ENCODE measurements at places on chromosomes 7 and 10. TPM values are rescaled to one million over a fixed set of nuclear protein-coding genes. Genes with fewer than 3 reads are reported as not detected.

GRCh38 chr10:75209921-75210281 lies 695 bp upstream of the VDAC2 start:
- DNase-seq = peak; percentile 96

Gene CCDC172
- not detected for total RNA-seq

DNA sequence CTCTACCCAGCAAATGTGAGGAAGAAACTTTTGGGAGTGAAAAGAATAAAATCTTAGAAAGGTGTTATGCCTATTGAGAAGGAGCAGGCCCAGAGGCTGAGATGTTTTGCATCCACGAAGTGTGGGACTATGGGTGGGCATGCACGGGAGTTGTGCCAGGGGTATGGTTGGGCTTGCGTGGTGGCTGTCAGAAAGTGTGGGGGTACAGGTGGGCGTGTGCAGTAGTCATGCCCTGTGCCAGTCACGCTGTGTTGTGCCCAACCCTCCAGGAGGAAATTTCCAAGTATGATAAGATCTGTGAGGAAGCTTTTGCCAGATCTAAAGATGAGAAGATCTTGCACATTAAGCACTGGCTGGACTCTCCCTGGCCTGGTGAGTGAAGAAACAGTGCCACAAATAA lies 52.9 kb upstream of the ZMIZ2 start:
- DNase-seq = peak; percentile 23

Gene BLNK
- 4.1 TPM for total RNA-seq

DNA sequence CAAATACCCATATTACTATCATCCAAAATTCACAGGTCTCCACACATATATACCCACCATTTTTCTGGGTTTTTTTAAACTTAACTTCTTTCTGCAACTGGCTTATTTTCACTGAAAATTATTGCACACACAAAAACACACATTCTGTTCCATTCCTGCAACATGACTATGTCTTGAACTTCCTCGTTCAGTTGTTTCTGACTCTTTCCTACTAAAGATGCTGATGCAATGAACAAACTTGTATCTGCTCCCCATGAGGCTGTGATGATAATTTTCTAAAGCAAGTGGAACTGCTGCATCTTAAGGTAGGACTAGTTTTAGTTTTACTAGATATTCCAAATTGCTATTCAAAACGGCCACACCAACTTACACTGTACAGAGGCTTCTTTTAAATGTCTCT lies 77.7 kb downstream of the OSBPL3 start:
- DNase-seq = no peak

DNA sequence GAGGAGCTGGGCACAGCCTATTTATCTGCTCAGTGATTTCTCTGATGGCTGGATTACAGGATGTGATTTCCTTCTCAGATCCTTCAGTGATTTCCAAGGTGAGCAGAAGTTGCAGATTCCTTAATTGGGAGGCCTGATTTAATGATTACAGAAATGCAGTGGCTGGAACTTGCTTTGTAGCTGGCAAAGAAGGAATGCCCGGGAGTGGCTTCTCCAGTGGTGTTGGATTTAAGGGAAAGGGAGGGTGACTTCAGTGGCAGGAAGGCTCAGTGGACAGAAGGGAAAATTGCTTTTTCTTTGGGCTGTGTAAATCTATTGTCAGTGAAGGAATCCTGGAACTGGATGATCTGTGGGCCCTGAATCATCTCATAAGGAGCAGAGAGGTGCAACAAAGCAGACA lies 5.1 kb downstream of the SORCS3 start:
- DNase-seq = no peak

- no peak for DNase-seq
These were observed 27.3 kb upstream of the SAMD8 start for GRCh38 chr10:75083972-75084833.

DNA sequence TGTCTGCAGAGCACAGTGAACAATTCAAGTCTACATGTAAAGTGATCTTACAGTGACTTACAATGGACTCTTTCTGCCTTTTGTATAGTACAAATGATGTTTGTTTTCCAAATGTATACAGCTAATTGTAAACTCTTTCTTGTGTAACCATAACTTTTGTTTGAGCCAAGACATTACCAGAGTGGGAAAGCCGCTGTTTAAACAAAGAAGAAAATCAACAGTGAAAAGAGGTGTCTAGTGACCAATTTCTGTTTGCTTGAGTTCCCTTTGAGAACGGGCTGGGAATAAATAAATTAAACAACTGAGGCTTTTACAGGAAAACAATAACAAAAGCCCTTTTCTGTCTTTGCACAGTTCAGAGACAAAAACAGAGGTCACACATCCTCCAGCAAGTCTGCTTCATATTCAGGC lies 1163.4 kb downstream of the CNTNAP2 start:
- no peak for DNase-seq

DNA sequence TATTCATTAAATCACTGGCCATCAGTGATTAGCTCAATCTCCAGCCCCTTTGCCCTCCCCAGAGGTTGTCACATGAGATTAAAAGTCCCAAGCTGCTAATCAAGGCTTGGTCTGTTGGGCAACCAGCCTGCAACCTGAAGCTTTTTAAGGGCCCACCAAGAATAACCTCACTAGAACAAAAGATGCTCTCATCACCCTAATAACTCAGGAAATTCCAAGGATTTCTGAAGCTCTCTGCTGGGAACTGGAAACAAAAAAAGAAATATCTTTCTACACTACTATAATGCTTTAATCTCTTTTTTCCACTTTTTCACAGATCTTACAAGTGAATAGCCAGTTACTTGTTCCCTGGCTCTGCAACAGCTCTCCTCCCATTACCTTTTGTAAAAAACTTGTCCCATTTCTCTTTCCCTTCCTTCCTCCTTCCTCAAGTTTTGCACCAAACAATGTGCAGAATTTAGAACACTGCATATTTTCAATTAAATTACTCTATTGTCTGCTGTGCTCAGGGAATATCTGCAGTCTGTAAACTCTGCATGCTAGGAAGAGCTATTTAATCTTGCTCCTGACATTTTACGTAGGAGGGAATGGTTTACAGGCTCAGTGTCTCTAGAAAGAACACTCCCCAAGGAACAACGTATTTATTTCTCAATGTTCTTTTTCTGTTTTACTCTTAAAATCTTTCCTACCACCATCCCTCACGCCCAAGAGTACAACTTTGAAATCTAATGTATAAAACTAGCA lies 169.1 kb downstream of the IMMP2L start:
- DNase-seq = no peak

Gene CALHM3
- not detected for total RNA-seq

DNA sequence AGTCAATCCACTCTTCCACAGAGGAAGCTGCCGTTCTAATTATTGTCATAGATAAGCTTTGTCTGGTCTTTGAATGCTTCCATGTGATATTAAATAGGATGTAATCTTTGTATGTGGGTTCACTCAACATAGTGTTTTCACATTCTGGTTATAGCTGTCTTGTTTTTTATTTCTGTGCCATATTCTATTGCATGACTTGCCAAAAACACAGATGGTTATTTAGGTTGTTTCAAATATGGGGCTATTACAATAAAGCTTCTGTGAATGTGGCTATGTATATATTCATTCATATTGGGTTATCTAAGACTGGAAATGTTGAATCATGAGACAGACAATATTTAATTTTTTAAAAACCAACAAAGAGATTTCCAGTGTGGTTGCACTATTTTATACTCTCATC lies 1109.3 kb upstream of the LRRTM3 start:
- no peak for DNase-seq

Gene NUPR2
- total RNA-seq = not detected

Gene CCL24
- total RNA-seq = not detected

- no peak for DNase-seq
These were observed 320.1 kb upstream of the NFE2L3 start for GRCh38 chr7:25831831-25832411.

Gene ANKRD16
- 3.6 TPM for total RNA-seq

DNA sequence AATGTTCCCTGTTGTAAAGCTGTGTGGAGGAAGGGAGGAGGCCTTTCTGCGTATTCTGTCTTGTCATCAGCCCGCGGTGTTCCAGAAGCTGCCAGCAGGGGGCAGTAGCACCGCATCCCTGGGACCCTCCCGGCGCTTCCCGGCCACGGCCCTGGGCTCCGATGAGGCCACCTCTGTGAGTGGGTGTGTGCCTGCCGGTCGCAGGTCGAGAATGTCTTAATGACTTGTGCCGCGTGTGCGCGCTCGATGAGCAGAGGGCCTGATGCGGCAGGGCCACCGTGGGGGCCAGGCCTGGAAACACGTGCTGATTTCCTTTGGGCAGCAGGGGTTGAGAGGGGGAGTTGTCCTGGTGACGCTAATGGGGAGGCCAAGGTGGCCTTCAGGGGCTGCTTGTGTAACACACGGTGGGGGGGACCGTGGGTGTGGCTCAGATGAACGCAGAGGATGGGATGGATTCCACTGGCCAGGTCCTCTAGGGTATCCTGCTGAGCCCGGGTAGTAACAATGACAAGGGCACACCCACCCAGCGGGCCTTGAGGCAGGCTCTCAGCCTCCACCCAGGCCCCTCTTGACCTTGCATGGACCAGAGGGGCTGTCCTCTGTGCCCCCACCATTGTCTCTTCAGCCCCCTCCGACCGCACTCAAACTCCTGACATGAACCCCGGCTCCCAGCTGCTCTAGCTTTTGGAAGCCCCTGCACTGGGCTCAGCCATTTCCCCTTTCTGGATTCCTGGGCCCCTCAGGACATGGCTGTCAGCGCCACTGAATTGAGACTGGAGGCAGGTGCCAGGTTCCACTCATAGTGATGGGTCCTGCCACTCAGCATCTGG lies 135.9 kb upstream of the PODXL start:
- DNase-seq = peak; percentile 87

Gene FAM25A
- total RNA-seq = not detected

Gene MYL10
- total RNA-seq = not detected

Gene SYT15B
- total RNA-seq = 2.9 TPM

Gene TLL2
- total RNA-seq = not detected

DNA sequence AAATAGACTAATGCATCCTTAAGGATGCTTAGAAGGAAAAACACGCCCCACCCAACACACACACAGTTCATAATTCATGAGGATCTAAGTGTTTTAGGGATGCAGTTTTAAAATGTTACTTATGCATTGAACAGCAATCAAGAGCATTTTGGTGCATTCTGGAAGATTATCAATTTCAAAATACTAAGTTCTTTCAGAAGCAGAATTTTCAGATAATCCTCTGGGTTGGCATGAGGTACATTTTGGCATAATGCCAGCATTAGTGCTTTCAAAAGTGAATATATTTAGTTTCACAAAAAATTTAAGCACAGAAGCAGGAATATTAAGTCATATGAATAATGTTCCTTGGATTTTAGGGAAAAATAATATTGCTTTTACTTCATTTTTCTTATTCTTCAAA lies 937.1 kb downstream of the REEP3 start:
- no peak for DNase-seq

DNA sequence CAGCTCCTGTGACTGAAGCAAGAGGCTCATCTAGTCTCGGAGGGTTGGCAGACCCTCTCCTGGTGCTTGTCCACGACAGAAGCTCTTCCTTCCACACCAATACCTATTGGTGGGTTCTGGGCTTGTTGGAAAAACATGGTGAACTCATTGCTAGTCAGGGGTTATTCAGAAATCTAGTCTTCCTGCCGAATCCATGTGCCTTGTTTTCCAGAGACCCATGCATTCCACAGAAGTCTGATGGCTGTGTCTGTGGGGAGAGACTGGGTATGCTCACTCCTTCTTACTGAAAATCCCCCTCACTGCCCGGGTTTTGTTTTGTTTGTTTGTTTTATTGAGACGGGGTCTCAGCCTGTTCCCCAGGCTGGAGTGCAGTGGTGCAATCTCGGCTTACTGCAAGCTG lies 138.3 kb downstream of the DNAJB6 start:
- no peak for DNase-seq

DNA sequence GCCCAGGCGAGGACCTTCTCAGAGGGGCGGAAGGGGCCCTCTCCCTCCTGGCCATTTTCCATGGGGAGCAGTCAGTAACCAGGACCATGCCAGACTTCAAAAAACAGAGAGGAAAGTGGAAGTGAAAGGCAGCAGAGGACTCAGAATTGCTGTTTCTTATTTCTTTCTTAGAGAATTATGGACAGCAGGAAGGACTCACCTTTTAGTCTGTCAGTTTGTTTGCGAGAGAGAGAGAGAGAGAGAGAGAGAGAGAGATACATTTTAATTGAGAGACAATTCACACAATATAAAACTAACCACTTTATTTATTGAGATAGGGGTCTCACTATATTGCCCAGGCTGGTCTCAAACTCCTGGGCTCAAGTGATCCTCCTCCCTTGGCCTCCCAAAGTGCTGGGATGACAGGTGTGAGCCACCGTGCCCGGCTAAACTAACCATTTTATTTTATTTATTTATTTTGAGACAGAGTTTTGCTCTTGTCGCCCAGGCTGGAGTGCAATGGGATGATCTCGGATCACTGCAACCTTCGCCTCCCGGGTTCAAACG lies 24.5 kb downstream of the SCD start:
- DNase-seq = no peak

- no peak for DNase-seq
These were observed 143.1 kb downstream of the BMPER start for GRCh38 chr7:34048445-34048844.

DNA sequence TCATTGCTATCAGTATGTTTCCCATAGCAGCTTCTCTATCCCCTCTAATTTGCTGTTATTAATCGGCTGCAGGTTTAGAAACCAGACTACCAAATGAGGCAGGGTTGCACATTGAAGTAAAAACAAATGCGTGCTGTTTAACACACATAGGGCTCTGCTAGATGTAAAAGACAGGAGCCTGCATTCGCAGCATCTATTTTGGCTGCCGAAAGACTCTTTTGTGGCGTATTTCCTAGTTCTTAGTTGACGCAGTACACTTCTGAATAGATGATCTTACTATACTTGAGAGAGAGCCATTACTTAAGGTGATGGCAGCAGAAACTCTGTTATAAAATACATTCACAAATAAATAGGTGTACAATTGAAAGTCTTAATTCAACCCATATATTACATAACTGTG lies 21.4 kb downstream of the SGCE start:
- no peak for DNase-seq

GRCh38 chr10:92969151-92969550 lies 91.4 kb upstream of the CYP26C1 start:
- DNase-seq = no peak

GRCh38 chr7:101125989-101126650 lies 784 bp upstream of the SERPINE1 start:
- DNase-seq = peak; percentile 95

- DNase-seq = peak; percentile 54
These were observed 19.5 kb downstream of the TSPAN15 start for GRCh38 chr10:69470463-69471384.

DNA sequence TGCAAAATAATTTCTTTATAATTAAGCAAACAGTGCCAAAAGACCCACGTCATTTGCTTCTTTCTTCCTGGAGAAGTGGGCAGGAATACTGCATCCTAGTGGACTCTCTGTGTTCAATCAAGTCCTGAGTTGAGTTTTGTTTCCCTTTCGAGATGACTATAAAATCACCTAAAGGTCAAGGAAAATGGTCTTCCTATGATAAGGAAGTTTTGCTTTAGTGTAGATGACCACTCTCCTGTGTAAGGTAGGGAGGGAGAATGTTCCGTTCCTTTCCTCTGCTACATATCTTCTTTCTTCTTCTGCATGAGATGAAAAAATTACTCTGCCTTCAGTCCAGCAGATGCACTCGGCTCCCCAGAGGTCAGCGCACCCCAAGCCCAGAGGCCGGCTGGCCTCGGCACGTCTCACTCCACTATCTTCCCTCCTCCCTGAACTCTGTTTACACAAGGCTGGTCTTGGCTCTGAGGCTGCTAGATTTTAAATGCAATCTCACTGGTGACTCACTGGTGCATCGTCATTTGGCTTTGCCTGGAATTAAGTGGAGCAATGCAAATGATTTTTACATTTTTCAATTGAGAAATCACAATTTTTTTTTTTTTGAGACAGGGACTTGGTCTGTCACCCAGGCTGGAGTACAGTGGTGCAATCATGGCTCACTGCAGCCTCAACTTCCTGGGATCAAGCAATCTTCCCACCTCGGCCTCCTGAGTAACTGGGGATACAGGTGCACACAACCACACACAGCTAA lies 18.6 kb upstream of the VDAC2 start:
- peak; percentile 86 for DNase-seq

Gene PPP1R3C
- 51.2 TPM for total RNA-seq

Gene MMP21
- 0.38 TPM for total RNA-seq
